ENCODE measurements at places on chromosomes 6 and 20.
A peak's percentile ranks its signal among the peaks of the same experiment; 100 is the strongest.

- H3K4me3 ChIP-seq: no peak overlapping the region
- no peak overlapping the region for H3K27ac ChIP-seq
- peaks cover 12% of the 10 kb centered on the region for H3K4me1 ChIP-seq
- DNase-seq: no peak
- no peaks in the 10 kb centered on the region for H3K36me3 ChIP-seq
Measured at GRCh38 chr6:117506180-117506835, 23.8 kb downstream of the DCBLD1 start.

GRCh38 chr20:56362833-56363413, 4.1 kb downstream of the FAM210B start:
- H3K4me3 ChIP-seq: no peak overlapping the region
- H3K36me3 ChIP-seq: no peaks in the 10 kb centered on the region
- no peak overlapping the region for H3K27ac ChIP-seq
- peaks cover 13% of the 10 kb centered on the region for H3K4me1 ChIP-seq
- no peak for DNase-seq

GRCh38 chr6:29924731-29925130, 17.6 kb upstream of the HLA-A start:
- DNase-seq: no peak
- H3K4me1 ChIP-seq: no peaks in the 10 kb centered on the region
- H3K27me3 ChIP-seq: no peaks in the 10 kb centered on the region

- H3K27ac ChIP-seq: no peak overlapping the region
- H3K27me3 ChIP-seq: no peaks in the 10 kb centered on the region
- no peaks in the 10 kb centered on the region for H3K4me1 ChIP-seq
- H3K4me3 ChIP-seq: no peak overlapping the region
Measured at GRCh38 chr6:99195986-99196655, 153.4 kb downstream of the FAXC start.

DNA sequence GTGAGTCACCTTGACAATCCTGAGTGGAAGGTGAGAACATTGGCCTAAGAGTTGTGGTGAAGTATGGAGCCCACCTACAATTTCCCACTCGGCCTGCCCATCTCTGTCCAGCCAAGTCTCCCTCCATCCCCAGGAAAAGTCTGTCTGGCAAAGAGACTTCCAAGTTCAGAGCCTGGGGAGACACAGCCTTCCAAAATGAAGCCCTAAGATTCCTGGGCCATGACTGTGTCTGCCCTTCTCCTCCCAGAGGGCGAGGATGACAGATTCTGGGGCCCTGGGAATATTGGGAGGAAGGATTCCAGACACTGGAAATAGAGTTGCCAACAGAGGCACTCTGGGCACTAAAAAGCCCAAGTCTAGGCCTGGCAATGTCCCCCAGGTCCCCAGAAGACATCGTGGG, 176.8 kb downstream of the NFATC2 start:
- no peaks in the 10 kb centered on the region for H3K27me3 ChIP-seq
- no peak overlapping the region for H3K4me3 ChIP-seq
- H3K36me3 ChIP-seq: no peaks in the 10 kb centered on the region

DNA sequence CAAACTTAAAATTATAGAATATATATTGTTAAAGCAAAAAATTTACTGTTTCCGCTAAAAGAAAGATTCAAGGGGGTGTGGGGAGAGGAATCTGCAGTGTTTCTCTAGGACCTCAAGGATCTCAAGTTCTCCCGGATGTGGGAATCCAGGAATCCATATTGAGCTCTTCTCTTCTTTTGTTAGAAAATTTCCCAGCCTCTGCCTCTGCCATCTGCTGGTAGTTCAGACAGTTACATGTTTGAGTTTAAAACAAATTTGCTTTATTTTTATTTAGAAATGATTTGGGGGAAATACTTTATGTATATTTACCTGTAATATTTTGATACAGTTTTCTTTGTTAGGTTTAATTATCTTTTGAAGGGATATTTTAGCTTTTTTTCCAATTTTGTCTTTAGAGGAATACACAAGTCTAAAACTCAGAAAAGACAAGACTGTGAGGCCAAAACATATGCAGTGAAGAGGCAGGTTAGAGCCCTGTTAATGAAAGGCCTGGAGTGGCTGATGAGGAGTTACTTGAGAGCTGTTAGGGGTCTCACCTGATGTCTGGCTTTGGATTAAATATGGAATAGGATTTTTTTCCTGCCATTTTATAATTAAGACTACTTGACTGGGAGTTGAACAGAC, 268.8 kb downstream of the ARID1B start:
- DNase-seq: peak; percentile 48
- H3K27ac ChIP-seq: no peak overlapping the region
- no peaks in the 10 kb centered on the region for H3K27me3 ChIP-seq
- no peaks in the 10 kb centered on the region for H3K36me3 ChIP-seq

DNA sequence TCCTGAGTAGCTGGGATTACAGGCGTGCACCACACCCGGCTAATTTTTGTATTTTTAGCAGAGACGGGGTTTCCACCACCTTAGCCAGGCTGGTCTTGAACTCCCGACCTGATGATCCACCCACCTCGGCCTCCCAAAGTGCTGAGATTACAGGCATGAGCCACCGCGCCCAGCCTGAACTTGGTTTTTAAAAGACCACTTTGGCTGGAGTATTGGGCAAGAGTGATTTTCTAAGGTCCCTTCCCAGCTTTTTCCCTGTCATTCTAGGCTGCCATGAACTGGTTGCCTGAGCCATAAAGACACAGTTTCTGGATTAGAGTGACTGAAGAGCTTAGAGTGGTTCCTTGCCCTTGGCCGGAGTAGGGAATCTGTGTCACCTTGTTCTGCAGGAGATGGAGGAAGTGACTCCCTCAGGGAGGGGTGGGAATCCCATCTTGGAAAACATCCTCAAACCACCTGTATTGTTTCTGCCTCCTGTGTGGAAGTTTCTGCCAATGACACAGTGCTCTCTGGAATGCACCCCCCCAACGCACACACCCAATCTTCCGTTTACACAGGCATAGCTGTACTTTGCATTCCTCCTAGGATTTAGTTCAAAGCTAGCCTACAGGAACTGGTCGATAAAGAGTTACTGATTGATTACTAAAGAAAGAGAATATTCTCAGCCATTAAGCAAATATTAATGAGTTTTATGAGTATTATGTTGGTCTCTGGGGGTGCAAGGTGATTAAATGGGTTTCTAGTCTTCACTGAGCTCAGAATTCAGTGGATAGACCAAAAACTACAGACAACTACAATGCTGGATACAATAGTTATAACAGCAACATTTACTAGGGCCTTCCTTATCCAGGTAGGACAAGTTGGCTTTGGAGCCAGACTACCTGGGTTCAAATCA, 18.2 kb downstream of the BCL2L1 start:
- peaks cover 51% of the 10 kb centered on the region for H3K4me1 ChIP-seq
- no peaks in the 10 kb centered on the region for H3K27me3 ChIP-seq
- peak overlapping the region; percentile 99 for H3K27ac ChIP-seq

DNA sequence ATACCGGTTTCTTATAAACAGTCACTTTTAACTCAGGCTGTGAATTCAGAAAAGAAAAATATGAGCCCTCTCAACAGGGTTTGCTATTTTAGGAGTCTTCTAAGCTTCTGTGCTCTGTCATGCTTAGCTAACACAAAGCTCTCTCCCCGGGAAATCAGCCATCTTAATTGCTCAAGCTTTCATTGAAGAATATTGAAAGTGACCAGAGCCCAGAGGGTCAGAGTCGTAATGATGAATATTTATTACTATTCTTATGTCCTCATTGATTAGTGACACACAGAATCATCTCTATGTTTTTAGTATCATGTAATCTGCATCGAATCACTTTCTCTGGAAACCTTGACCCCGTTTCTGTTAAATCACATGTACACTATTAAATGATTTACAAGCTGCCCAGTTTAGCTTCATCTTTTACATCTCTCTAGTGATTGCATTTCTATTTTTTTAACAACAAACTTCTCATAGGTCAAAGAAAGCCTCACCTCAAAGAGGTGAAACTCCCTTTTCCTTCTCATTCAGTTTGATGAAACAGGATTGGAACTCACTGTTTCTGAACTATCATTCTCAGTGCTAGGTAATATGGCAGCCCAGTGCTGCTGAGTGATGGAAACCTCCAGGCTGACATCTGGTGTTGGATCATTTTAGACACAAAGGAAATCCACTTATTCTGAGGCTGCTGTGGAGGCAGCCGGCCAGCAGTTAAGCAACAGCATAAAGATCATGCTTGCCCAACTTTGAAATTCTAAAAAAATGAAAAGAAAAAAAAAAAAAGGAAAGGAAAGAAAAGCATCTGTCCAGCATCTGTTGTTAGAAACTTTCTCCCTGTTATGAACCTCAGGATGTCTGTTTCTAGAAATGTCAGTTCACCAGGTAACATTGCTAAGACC, 96.3 kb downstream of the RFPL4B start:
- no peak overlapping the region for H3K27ac ChIP-seq
- DNase-seq: peak; percentile 20
- H3K4me1 ChIP-seq: peaks cover 7% of the 10 kb centered on the region
- no peak overlapping the region for H3K4me3 ChIP-seq
- H3K36me3 ChIP-seq: no peaks in the 10 kb centered on the region
- no peaks in the 10 kb centered on the region for H3K27me3 ChIP-seq

DNA sequence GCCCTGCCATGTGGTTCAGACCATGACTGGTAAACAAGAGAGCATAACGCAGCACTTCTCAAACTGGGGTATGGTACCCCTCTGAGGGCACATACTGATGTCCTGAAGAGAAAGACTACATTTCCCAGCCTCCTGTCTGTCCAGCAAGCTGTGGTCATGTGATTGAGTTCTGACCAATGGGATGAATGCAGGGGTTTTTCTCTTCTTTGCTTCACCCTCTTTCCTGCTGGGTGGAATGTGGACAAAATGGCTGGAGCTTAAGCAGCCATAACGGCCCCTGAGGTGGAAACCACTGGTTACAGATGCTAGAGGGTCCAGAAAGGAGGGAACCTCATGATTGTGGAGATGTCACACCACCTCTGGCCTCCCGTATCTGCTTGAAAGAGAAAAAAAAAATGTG, 19.4 kb upstream of the KCNB1 start:
- peaks cover 7% of the 10 kb centered on the region for H3K4me1 ChIP-seq
- DNase-seq: no peak
- H3K27me3 ChIP-seq: no peaks in the 10 kb centered on the region
- no peaks in the 10 kb centered on the region for H3K36me3 ChIP-seq

DNA sequence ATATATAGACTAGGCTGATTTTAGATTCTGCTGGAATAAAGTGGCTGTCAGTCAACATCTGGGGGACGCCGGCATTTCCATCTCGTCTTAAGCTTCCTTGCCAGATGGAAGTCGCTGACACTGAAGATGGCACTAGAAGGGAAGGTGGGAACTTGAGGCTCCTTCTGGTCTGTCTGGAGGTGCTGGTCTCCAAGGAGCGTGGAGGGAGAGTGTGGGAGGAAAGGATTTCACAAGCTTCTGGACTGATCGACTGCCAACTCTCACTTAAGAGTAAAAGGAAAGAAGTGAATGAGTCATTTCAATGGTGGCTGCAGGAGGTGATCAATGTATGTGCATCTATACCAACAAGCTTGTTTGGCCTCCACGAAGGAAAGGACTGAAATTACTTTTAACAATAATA, 40.4 kb downstream of the DUSP22 start:
- no peak overlapping the region for H3K27ac ChIP-seq
- no peaks in the 10 kb centered on the region for H3K27me3 ChIP-seq
- no peak overlapping the region for H3K4me3 ChIP-seq
- no peaks in the 10 kb centered on the region for H3K36me3 ChIP-seq

DNA sequence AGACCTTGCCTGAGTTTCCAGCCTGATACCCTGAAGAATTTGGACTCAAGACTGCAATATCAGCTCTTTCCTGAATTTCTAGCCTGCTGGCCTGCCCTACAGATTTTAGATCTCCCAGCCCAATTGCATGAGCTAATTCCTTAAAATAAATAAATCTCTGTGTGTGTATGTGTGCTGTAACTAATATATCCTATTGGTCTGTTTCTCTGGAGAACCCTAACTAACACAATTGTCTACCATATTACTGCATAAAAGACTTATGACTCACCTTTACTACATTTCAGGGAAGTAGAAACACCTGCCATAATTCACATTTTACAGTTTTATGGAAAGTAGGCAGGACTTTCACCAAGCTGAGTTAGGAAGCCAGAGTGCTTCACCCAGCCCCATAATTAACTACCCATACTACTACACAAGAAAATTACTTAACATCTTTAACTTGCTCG, 90.7 kb upstream of the BEND6 start:
- H3K36me3 ChIP-seq: no peaks in the 10 kb centered on the region
- H3K4me1 ChIP-seq: peaks cover 7% of the 10 kb centered on the region
- peak overlapping the region; percentile 80 for H3K27ac ChIP-seq
- no peak overlapping the region for H3K4me3 ChIP-seq

DNA sequence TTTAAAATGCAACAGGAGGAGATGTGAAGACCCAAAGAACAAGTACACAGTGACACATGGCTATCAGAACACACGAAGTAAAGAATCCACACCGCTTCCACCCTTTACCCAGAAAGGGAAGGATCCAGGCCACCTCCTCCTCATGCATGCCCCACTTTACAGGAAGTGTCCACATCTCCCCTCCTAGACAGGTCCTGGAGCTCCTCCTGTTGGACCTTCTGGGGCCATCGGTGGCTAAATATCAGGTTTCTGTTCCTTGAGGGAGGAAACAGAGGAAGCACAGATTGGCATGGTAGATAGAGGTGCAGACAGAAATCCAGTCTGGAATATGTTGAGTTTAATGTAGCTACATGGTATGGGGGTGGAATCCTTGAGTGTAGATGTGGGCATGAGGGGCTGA, 10.9 kb downstream of the NINL start:
- DNase-seq: no peak
- H3K36me3 ChIP-seq: no peaks in the 10 kb centered on the region
- H3K27me3 ChIP-seq: no peaks in the 10 kb centered on the region

- H3K27me3 ChIP-seq: no peaks in the 10 kb centered on the region
- no peak overlapping the region for H3K27ac ChIP-seq
- no peaks in the 10 kb centered on the region for H3K36me3 ChIP-seq
Measured at GRCh38 chr20:17155401-17155800, 71.4 kb upstream of the PCSK2 start.

DNA sequence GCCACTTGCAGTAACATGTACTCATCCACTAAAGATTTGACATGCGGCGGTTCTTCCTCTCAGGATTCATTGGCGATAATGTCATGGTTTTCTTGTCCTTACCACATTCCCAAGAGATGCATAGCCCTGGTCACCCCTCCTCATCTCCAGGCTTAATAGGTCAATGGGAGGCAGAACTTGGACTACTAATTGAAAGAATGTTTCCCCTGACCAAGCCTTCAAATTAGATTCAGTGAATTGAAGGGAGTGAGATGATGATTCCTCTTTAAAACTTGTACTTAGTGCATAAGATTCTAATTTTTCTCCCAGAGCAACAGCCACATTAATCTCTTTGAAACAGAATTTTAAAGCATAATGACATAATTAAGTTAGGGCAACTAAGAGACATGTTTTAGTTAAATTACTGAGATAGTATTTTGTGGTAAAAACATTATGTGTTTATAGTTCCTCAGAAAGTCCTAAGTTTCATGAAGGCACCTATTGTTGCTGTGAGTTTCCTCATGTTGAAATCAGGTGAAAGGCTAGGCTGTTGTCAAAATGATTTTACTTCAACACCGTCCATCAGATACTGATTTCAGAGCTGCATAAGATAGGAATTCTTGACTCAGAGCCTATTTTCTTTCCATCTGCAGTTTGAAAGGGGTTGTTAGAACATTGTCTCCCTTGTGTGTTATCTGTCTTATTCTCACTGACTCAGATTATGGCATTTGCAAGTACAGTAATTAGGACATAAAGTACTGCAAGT, 48.5 kb downstream of the STK4 start:
- peak overlapping the region; percentile 78 for H3K27ac ChIP-seq
- no peaks in the 10 kb centered on the region for H3K27me3 ChIP-seq
- no peaks in the 10 kb centered on the region for H3K36me3 ChIP-seq
- H3K4me1 ChIP-seq: peaks cover 18% of the 10 kb centered on the region

Measured in hepatocyte (in vitro differentiated cells).